CD4-positive, alpha-beta T cell treated with Interleukin-1 beta for 1 hour (primary cell): ENCODE measurements at places on chromosomes 2 and 18.

GRCh38 chr2:30231996-30232800, 864 bp downstream of the LBH start:
- peak; percentile 89 for DNase-seq

GRCh38 chr2:112629823-112630222, 15.9 kb upstream of the SLC20A1 start:
- no peak for DNase-seq

GRCh38 chr2:110645616-110646015, 32.2 kb downstream of the BUB1 start:
- DNase-seq: no peak

DNA sequence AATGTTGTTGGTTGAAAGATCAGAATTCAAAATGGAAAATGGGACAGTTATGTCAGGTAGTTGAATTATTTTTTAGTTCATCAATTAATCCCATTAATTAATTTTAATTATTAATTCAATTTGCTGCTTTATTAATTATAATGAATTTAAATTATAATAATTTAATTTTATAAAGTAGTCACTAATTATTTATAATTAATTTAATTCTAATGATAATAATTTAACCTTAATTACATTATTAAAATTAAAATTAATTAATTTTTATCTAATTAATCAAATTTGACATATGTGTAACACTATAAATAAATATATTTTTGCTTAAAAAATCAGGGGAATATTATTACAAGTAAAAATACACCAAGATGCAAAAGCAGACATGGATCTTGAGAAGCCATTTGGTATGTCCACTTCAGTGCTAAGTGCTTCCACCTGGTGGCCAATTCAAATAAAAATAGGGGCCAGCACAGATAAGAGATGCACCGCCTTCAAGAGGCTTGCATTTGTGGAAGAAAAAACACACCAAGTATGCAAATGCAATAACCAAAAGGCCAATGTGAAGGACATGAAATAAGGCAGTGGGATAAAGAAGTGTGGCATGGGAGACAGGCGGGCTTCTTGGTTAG, 73.2 kb downstream of the MBP start:
- DNase-seq: peak; percentile 61

DNA sequence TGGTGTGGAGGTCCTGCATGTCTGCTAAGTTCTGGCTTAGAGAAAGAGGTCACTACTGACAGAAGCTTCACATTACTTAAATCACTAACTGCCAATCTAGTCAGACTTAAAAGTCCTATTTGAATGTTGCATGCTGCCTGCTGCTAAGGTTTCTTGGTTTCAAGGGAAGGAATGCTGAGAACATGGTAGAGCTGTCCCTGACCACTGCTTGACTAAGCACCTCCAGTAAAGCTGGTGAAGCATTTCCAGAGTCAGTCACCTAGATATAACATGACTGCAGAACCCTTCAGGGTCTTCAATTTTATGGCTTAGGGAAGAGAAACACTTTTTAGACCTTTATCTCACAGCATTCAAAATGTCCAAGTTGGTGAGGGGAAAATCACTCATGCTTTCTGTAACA, 2178.3 kb upstream of the PIK3C3 start:
- DNase-seq: no peak

- peak; percentile 20 for DNase-seq
These were observed 627 bp downstream of the CDCA7 start for GRCh38 chr2:173355132-173355865.

GRCh38 chr2:157840568-157841156, 35.5 kb downstream of the ACVR1 start:
- DNase-seq: no peak

GRCh38 chr18:62420513-62421209, 95.6 kb downstream of the TNFRSF11A start:
- DNase-seq: peak; percentile 72

- no peak for DNase-seq
These were observed 196.9 kb downstream of the ANKRD30B start for GRCh38 chr18:14944838-14945237.

DNA sequence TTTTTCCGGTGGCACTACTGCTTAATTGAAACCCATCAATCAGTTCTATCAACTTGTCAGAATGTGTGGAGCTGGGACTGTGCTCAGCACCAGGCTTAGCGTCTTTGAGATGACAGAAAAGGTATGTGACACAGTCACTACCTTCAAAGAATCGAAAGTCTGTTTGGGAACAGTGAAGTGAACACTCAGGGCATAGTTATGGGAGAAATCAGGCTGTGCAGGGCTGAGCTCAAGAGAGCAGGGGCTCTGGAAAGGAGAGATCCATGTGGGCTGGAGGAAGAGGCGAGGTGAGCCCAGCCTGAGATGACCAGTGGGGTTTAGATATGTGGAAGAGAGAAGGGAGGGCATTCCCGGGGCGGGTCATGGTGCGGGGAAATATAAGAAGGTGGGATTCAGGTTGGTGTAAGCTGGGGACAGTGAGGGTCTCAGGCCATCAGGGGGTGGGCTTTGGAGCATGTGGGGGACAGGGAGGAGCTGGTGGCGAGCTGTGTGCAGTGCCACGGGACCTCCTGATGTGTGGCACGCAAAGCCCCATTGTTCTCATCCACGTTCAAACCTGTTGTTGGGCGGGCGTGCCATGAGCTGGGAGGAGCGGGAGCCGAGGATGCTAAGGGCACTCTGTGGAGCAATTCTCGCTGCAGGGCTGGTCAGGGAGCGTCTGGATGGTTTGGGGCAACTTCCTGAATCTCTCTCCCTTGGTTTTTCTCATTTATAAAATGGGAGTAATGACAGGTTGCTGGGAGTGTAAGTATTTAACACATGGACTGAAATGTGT, 72.5 kb downstream of the VAPA start:
- no peak for DNase-seq

DNA sequence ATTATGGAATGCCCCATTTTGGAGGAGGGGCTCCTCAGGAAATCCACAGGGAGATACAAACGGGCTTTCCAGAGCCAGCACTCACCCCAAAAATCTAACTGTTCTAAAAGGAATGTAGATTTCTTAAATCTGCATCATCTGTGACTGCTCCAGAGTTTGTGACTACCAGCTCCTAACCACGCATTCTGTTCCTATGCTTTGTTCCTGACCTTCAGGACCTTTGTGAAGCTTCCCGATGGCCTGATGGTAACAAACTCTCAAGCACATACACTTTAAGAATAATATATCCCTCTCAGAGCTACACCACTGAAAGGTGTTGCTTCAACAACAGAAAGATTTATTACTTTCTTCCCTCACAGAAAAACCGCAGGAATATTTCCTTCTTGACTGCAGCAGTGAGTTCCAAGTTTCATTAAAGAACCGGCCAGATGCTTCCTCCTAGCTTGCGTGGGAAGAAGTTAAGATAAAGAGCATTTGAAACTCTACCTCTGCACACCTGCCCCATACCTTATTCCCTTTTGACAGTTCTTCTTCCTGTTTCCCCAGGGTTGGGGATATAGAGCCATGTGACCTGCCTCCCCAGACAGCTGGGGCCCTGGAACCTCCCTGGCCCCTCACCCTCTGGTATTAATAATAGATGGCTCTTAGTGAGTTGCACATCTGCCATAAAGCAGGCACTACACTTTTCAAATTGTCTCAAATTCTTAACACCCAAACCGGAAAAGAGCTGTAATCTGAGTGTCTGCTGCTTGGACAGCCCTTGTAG, 40.2 kb upstream of the EML4 start:
- DNase-seq: no peak

- no peak for DNase-seq
These were observed 2.7 kb downstream of the KATNAL2 start for GRCh38 chr18:46920067-46920466.

DNA sequence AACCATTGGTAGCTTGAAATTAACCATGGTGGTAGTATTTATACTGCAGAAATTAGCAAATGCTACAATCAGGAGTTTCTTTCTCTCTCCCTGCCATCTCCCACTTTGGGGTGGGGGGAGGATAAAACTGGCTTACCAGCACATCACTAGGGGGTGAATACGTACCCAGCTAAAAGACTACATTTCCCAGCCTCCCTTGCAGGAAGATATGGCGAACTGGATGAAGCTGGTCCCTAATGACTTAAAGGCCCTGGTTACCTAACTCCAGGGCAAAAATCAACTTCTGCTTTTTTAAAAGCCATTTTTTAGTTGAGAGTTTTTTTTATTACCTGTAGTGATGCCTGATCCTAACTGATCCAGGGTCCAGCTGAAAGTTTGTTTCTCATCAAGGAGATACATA, 70.3 kb upstream of the RAB12 start:
- no peak for DNase-seq

GRCh38 chr2:78780256-78780655, 245.2 kb upstream of the REG3G start:
- DNase-seq: no peak

- DNase-seq: no peak
These were observed 3.3 kb downstream of the GPR39 start for GRCh38 chr2:132419941-132420340.

DNA sequence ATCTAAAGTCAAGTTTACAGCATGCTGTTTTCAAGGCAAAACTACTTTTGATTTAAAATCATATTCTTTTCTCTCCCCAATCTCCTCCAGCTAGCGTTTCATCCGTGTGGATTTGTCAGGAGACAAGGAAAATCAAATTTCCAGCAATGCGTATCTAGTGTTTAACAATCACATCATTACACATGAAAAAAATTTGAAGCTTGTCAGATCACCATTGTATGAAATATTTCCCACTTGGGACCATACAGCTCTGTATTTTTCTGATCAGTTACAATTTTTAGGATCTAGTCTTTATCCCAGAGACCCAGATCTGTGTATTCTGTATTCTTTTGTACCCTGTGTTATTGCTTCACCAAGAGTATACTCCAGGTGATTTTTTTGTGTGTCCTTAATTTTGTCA, 28.6 kb upstream of the CYP1B1 start:
- no peak for DNase-seq

DNA sequence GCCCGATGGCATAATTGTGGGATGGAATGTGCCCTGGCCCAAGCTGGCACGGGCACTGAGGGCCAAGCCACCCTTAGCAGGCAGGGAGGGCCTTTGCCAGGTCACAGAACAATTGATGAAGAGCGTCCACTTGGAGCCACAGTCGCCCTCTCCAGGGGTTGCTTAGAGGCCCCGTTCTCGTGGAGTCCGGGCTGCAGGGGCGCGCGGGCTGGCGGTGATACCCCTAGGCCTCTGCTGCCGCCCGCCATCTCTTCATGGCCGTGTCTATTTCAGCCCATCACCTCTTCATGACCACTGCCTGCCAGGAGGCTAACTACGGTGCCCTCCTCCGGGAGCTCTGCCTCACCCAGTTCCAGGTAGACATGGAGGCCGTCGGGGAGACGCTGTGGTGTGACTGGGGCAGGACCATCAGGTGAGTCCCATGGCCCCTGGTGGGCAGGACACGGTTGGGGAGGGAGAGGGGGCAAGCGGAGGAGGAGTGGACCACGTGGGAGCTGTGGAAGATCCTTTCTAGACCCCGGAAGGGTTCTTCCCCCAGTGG, 17.6 kb downstream of the RAMP1 start:
- DNase-seq: no peak

GRCh38 chr2:58429014-58429875, 188.1 kb upstream of the FANCL start:
- DNase-seq: no peak

- no peak for DNase-seq
These were observed 2.2 kb downstream of the EPHA4 start for GRCh38 chr2:221569871-221570270.

DNA sequence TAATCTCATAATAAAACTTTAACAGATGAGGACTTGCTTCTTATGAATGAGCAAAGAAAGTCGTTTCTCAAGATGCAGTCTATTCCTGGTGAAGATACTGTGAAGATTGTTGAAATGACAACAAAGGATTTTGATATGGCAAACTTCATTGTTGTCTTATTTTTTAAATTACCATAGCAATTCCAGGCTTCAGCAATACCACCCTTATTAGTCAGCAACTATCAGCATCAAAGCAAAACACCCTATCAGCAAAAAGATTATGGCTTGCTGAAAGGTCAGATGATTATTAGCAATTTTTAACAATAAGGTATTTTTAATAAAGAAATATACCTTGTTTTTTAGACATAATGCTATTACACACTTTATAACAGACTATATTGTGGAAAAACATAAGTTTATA, 88.3 kb downstream of the COL5A2 start:
- DNase-seq: no peak

GRCh38 chr2:230739961-230740360, 27.3 kb downstream of the CAB39 start:
- no peak for DNase-seq

DNA sequence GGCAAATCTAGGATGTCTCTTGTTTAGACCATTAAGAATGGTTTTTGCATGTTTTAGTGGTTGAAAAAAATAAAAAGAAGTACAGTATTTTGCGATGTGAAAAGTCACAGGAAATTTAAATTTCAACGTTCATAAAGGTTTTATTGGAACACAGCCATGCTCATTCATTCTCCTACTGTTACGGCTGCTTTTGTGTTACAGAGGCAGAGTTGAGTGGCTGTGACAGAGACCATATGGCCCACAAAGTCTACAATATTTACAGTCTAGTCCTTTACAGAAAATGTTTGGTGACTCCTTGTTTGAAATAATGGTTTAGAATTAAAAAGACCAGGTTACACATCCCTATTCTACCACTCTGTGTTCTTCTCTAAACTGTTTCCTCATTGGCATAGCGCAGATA, 48.1 kb downstream of the MYOM1 start:
- no peak for DNase-seq

DNA sequence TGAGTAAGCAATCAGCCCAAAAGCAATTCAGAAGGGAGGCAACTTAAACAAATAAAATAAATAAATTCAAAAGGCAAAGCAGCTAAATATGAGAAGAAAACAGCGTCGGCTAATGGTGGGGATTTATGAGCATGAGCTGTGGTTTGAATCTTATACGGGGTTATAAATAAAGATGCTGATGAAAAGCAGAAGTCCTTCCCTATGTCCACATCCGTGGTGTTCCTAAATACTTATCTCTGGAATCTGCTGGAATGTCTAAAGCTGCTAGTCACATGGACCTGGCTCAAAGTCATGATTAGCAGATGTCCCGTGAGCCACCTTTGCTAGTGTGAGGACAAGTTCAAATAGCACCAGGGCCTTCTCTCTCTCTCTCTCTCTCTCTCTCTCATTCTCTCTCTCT, 33.8 kb downstream of the SMIM21 start:
- no peak for DNase-seq

DNA sequence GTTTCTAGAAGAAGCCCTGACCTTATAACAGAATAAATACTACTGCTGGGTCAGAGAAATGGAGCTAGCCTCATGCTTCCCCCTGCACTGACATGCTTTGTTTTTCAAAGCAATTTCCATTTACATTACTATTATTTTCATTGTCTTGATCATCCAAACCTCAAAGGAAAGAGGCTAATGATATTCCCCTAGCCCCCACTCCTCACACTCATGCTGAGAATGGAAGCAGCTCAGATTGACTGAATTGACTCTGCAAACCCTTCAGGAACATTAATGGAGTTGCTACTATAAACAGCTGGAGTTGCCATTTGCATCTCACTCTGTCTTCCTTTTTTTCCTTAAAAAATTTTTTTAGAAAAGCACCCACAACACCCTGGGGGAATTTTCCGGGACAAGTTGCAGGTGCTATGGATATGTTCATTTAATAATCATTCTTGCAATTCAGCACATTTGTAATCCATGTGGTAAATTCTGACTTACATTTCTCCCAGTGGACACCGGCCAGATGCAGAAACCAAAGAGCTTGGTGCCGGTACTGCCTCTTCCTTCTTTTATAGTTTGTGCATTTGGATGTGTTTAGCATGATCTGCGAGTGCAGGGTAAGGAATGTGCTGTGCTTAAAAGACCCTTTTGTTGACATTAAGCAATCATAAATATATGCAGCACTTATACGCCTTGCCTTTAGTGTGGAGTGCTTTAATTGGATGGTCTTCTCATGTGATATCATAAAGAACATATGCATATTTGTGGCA, 103.3 kb upstream of the OSR1 start:
- no peak for DNase-seq
